ENCODE measurements at places on chromosomes 11 and 22.
A peak's percentile ranks its signal among the peaks of the same experiment; 100 is the strongest.

DNA sequence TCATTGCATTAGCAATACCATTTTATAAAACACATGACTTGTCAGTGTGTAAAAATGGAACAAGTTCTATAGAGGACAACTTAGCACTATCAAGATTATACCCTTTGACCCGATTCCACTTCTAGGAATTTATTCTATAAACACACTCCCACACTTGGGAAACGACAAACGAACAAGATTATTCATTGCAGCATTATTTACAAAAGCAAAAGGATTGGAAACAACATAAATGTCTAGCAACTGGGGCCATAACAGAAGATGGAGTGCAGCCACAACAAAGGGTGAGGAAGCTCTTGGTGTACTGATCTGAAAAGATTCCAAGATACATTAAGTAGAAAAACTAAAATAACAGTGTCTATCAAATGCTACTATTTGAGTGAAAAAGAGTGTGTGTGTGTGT lies 2.3 kb upstream of the IRAG1 start:
- DNase-seq, result no peak

GRCh38 chr11:120710354-120711131 lies 199.0 kb downstream of the GRIK4 start:
- no peak for DNase-seq

DNA sequence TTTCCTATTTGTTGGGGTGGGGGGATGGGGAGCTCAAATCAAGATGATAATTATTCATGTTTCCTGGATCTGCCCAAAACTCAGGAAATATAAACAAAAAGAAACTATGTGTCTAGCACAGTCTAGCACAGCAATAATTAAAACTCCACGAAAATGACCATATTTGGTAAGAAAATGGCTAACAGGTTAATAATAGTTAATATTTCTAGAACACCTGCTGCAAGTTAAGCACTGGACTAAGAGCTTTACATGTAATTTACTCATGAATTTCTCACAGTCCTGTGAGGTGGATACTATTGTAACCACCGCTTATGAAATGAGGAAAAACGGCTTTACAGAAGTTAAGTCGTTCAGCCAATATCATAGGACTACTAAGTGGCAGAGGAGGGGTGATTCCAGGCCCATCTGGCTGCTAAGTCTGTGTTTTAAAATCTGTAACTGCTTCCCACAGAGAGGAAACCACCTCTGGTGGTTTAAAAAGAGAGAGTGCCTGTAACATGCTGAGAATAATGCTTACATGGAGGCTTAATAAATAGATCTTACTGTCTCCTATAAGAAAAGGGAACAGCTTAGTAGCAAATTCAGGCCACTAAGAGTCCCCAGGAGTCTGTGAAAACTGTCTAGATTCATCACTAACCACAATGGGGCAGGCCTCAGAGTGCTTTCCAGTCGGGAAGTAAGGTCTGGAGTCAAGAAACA lies 11.0 kb upstream of the AMOTL1 start:
- DNase-seq, result no peak

- no peak for DNase-seq
These were observed 142.6 kb downstream of the BRD1 start for GRCh38 chr22:49685116-49685515.

GRCh38 chr11:17411418-17411817 lies 23.0 kb upstream of the KCNJ11 start:
- no peak for DNase-seq

- no peak for DNase-seq
These were observed 72.1 kb downstream of the SEZ6L start for GRCh38 chr22:26241361-26241760.

GRCh38 chr22:43144949-43145348 lies 1.8 kb upstream of the MCAT start:
- no peak for DNase-seq

GRCh38 chr11:32334822-32335221 lies 100.5 kb downstream of the WT1 start:
- peak; percentile 19 for DNase-seq

DNA sequence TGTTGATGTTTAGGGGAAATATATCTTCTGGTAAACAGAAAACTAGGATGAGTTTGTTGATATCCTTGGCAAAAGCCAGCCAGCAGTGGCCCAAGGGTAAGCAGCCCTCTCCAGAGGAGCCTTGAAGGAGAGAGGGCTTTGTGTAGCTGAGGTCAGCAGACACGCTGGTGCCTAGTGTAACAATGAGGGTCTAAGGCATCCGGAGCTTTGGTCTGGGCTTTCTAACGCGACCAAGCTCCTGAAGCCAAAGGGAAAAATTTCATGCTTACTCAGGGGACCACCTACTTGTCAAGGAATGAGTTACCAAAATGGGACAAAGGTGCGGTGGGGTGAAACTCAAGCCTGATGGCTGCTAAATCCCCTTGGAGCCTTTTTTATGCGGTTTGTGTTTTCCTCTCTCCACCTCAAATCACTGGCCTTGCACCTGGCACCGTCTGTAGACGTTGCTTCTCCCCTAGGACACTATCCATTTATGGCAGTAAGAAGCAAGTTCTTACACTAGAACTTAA lies 134.9 kb downstream of the DBX1 start:
- DNase-seq, result no peak

DNA sequence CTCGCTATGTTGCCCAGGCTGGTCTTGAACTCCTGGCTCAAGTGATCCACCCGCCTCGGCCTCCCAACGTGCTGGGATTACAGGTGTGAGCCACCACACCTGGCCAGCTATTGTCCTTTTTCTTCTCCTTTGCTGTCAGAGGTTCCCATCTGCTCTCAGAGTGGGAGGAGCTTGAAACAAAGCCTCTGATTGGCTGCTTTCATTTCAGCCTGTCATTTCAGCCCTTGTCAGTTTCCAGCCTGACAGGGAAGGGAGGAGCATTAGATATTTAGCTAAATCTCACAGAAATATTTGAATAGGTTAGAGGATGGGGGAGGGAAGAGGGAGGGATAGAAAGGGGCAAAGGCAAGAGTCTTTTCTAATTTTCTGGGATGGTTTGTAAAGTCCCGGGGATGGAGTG lies 8.7 kb downstream of the SLC22A6 start:
- DNase-seq, result no peak

DNA sequence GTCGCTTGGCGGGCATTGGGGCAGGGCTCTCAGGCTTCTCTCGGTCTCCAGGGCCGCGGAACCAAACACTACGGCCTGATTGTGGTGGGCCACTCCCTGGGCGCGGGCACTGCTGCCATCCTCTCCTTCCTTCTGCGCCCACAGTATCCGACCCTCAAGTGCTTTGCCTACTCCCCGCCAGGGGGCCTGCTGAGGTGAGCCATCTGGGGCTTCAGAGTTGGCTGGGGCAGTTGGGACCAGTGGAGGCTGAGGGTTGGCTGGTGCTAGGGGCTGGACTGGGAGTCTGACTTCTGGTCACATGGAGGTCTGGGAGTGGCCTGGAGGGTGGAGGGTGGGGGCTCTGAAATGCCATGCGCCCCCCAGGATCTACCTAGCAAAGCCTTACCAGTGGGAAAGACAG lies 15.3 kb upstream of the MYRF start:
- no peak for DNase-seq

DNA sequence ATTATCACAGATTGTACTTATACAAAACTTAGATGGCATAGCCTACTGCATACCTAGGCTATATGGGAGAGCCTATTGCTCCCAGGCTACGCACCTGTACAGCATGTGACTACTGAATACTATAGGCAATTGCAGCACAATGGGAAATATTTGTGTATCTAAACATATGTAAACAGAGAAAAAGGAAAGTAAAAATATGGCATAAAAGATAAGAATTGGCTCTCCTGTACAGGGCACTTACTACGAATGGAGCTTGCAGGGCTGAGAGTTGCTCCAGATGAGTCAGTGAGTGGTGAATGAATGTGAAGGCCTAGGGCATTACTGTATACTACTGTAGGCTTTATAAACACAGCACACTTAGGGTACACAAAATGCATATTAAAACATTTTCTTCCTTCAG lies 13.2 kb downstream of the APOL6 start:
- peak; percentile 48 for DNase-seq

GRCh38 chr11:82855616-82856015 lies 44.6 kb downstream of the PRCP start:
- no peak for DNase-seq

- no peak for DNase-seq
These were observed 44.8 kb downstream of the CSNK2A3 start for GRCh38 chr11:11308249-11308648.

GRCh38 chr22:49753961-49754695 lies 73.5 kb downstream of the BRD1 start:
- DNase-seq, result no peak

DNA sequence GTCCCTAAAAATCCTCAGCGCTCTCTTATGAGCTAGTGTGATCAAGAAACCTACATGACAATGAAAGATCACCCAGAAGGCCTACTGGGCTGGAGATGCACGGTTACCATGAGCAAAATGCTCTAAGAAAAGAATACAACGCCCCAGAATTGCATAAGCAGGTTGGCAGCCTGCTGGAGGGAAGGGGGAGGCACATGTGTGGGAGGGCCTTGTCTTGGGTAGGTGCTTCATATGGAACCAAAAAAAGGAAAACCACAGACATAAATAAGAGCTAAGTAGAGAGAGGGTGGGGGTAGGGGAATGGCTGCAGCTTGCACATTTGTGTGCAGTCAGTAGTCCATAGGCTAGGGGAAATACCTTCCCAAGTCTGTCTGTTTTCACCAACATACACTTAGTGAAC lies 2.8 kb downstream of the SIAE start:
- DNase-seq, result peak; percentile 36

- DNase-seq, result no peak
These were observed 31.5 kb upstream of the PLET1 start for GRCh38 chr11:112292188-112292587.

DNA sequence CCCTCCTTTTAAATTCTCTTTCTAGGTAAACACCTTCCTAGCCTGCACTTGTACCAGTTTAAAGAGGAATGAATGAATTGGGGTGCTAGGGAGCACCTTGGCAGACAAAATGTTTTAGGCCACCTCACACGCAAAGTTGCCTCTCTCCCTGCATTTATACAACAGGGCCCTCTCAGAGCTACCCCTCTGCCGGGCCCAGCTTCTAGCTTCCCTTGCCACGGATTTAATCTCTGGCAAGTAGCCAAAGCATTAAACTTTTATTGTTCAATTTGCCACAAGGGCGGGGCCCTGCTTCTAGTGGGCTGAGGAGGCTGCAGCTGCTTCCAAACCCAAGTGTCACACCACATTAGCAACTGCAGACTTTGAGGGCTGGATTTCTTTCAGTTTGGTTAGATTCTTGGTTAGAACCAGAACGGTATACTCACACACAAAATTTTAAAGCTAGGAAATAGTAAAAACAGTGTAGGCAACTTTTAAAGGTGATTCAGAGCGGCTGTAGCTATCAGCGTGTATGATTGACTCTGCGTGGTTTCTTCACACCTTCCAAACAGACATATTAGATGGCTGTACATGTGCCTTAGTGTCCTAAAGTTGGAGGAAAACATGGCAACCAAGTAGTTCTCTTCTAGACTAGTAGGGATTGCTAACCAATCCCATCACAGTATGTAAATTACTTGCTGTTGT lies 6.5 kb downstream of the KREMEN1 start:
- DNase-seq, result no peak

GRCh38 chr11:837990-838307 lies 4.4 kb downstream of the POLR2L start:
- no peak for DNase-seq

- no peak for DNase-seq
These were observed 88.1 kb downstream of the RELT start for GRCh38 chr11:73464347-73464746.

GRCh38 chr11:2994336-2994730 lies 2.2 kb upstream of the NAP1L4 start:
- no peak for DNase-seq

GRCh38 chr11:72685560-72686480 lies 11.6 kb upstream of the PDE2A start:
- peak; percentile 65 for DNase-seq

- no peak for DNase-seq
These were observed 33.9 kb downstream of the RAB39A start for GRCh38 chr11:107962181-107962580.

DNA sequence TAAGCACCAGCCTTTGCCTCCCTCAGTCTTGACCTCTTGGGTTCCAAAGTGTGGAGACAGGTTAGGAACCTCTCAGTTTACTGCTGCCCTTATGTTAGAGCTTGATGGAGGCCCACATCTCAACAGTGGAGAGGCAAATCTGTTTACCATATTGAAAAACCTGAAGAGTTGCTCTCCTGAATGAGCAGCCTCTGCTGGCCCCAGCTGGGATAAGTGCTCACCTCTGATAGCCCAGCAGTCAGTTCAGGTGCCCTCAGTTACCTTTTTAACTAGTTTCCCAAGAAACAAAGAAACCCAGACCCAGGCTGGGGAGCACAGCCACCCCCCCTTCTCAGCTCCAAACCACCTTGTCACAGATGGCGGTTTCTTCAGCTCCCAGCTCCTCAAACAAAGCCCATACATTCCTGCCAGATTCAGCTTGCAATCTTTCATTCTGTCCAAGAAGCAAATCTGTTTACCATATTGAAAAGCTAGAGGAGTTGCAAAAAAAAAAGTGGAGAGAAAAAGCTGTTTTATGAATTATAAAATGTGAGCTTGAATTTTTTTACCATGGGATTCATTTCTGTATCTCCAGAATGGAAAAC lies 57.2 kb downstream of the PPFIBP2 start:
- no peak for DNase-seq

DNA sequence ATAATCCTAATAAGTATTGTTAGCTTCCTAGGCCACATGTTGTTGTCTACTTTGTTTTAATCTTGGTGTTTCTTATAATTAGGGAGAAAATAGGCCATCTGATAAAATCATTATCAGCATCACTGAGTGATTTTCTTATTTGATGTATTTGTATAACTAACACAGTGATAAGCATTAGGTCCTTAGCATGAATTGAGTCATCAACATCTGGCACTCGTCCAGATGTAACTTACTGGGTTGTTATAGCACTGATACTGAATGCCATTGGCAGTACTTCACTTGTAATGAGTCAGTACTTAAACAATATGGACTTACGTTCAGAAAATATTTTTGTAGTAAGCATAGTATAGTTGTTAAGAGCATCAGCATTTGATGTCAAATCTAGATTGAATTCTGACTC lies 16.2 kb downstream of the API5 start:
- DNase-seq, result no peak

- no peak for DNase-seq
These were observed 13.5 kb upstream of the ZC3H12C start for GRCh38 chr11:110079726-110080125.

GRCh38 chr11:134541951-134542350 lies 129.9 kb upstream of the B3GAT1 start:
- DNase-seq, result no peak

DNA sequence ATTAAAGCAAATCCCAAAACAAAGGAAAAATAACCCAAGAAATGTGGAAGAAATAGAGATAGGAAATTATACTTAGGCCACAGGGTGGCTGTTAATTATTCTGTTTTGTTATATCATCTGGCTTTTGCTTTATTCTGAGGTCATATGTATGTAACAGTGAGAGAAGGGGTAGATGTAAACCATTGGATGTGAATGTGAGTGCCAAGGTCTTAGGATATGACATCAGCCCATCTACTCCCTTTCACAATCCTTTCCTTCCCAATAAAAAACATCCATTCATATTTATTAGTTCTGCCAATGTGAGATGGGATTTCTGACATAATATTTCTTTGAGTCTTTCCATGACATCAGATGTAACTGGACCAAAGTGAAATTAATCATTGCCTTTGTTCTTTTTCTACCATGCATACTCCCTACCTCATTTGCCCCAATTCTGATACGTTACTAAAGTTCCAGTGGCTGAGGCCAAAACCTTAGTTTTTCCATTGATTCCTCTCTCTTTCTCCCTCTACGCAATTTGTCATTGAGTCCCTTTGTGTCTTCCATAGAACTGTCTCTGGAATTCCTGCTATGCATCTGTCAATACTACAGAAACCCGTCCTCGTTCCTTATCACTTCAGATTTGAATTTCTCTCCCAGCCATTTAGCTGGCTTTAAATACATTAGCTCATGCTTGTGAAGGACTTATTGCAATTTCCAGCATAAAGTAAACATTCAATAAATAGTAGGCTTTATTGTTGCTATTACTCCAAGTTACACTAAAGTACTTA lies 170.3 kb downstream of the ARHGAP42 start:
- no peak for DNase-seq

Data from activated naive CD4-positive, alpha-beta T cell treated with anti-CD3 and anti-CD28 coated beads for 36 hours (primary cell).